ENCODE measurements at places on chromosomes 6 and 20. TPM values are rescaled to one million over a fixed set of nuclear protein-coding genes. Genes with fewer than 3 reads are reported as not detected.

GRCh38 chr20:36384022-36384619, 78.0 kb downstream of the DLGAP4 start:
- DNase-seq = peak; percentile 83

DNA sequence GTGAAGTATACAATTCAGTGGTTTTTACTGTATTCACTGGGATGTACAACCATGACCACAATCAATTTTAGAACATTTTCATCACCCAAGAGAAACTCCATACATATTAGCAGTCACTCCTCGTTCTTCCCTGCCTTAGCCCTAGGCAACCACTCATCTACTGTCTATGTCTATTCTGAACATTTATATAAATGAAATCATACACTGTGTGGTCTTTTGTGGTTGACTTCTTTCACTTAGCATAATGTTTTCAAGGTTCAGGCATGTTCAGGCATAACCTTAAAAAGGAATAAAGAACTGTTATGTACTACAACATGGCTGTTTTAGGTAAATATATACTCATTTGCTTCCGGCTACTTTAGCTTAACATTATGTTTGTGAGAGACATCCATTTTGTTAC, 37.3 kb downstream of the BLTP3A start:
- no peak for DNase-seq

DNA sequence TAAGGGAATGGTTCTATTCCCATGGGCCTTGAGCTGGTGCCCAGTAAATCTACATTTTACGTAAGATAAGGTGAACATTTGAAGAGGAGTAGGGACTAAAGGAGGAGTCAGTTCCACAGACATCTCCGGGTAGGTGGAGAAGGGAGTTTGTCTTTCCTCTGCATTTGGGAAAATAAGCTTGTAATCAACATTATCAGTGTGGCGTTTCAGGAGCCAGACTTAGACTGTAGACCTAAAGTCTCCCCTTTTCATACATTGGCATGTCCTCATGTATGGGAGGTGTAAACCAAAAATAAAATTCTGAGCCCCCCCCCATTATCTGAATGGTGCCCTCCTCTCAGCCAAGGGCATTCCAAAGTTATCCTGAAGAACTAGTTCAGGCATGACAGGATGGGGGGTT, 40.2 kb downstream of the NINL start:
- DNase-seq = no peak

GRCh38 chr6:20479060-20479459, 55.2 kb upstream of the CDKAL1 start:
- DNase-seq = no peak

DNA sequence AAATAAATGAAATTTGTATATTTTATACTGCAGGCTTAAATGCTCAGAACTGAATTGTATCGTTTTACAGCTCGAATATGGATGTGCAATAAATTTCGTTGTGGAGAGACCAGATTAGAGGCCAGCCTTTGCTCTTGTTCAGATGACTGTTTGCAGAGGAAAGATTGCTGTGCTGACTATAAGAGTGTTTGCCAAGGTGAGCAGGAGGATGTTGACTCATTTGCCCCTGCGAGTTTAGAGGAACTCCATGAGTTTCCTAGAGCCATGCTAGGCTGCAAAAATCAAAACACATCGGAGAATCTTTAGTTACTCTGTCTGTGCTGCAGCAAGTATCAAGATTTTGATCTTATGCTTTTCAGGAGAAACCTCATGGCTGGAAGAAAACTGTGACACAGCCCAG, 15.4 kb downstream of the ENPP3 start:
- no peak for DNase-seq

DNA sequence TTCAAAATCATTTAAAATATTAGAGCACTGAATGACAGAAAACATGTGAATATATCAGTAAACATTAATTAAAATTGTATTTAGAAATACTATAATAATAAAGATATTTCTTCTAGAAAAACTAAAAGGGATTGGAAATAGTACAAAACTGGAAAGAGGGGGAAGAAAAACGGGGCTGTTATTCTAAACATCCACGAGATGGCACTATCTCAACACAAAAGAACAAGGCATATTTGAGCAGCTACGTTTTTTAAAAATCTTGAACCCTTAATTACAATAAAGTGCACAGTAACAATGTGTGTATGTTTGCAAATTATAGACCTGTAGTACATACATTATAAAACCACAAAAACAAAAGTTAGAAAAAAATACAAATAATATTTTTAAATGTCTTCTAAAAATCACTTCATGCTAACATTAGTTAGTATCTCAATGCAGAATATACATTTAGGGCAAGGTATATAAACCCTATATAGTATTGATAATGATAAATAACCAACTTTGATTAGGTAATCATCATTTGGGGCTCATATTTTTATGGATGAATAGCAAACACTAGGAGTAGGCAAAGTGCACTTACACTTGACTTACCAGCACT, 42.5 kb upstream of the PNISR start:
- peak; percentile 34 for DNase-seq

GRCh38 chr6:109465772-109466171, 10.2 kb upstream of the MICAL1 start:
- DNase-seq = no peak

DNA sequence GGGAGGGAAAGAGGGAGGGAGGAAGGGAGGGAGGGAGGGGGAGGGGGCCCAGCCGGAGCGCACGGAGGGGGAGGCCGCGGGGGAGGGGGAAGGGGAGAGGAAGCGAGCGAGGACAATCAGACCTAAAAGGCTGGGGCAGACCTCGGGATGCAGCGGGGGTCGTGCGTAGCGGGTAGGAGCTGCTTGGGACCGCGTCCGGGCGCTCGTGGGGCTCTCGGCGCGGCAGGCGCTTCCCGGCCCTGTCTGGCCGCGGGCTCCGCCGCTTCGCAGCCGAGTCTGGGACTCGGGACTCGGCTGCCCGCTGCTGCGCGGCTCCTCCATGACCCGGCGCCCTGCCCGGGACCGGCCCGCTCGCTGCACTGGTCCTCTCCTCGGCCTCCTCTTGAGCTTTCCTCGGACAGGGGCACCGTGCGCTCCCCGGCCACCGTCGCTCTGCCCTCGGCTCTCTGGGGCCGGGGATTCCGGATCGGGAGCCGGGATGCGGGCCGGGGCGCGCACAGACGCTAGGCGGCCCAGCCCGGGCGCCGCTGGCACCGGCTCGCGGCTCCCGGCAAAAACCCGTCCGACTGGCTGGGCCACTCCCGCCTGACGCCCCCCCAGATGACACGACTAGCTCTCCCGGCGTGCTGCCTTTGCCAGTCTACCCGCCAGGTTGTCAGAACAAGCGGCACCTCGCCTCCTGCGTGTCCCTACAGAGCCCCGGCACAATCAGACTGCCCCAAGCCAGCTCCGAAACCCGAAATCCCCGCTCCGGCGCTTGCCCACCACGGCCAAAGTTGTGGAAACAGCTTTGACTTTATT, 2.2 kb downstream of the TFAP2A start:
- peak; percentile 47 for DNase-seq

GRCh38 chr6:29552512-29553051, 7.0 kb downstream of the UBD start:
- DNase-seq = peak; percentile 59

DNA sequence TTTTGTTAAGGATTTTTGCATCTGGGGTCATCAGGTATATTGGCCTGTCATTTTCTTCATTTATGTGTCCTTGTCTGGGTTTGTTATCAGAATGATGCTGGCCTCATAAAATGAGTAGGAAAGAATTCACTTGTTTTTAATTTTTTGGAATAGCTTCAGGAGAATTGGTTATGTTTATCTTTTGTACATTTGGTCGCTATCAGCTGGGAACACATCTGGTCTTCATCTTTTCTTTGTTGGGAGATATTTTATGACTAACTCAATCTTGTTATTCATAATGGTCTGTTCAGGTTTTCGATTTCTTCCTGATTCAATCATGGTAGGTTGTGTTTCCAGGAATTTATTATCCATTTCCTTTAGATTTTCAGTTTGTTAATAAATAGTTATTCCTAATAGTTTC, 207.5 kb upstream of the ASCC3 start:
- no peak for DNase-seq

DNA sequence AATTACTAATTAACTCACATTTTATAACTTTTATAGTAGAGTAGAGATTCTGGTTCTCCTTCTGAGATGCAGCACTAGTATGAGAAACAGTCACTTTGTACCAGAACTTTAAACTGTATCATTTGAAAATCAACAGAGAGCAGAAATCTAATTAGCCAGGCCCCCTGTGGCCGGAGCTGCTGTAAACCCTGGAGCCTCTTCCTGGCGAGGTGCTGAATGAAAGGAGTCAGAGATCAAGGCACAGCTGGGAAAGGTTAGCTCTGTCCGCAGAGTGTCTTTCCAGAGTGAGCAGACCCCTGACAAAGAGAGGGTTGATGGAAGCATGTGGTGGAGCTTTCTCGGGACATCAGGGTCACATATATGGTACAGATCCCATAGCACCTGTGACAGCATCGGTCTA, 703.8 kb downstream of the RFPL4B start:
- DNase-seq = no peak

GRCh38 chr6:136921381-136921935, 643 bp upstream of the SLC35D3 start:
- DNase-seq = no peak

GRCh38 chr6:113301651-113302050, 555.5 kb upstream of the MARCKS start:
- DNase-seq = no peak

DNA sequence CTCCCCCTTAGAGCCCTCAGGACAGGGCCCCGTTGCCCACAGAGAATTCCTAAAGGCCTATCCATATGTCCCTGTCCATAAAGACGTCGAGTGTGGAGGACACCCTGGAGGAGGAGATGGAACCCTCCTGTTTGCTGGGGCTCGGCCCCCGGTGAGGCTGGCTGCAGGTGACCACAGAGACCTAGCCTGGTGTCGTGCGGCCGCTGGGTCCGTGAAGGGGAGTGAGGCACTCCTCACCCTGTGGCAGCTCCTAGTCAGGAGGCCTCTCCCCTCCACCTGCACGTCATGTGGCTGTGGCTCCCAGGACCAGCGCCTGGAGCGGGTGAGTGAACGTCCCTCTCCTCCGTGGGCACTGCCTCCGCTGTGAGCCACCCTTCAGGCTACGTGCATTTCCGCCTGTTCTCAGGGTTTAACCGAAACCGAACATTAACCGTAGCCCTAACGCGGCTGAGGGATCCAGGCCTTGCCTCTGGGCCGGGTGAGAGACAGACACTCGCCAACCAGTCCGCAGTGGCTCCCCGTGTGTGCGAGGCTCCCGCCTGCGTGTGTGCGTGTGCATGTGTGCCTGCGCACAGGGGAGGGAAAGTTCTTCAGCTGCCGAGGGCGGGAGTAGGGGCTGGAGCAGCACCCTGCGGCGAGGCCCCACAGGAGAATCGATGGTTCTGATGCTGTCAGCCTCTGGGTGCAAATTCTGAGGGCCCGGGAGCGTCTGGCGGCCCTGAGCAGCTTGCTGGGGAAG, 5.9 kb upstream of the TCEA2 start:
- no peak for DNase-seq

- DNase-seq = no peak
These were observed 209.0 kb downstream of the THBS2 start for GRCh38 chr6:169044381-169045230.

DNA sequence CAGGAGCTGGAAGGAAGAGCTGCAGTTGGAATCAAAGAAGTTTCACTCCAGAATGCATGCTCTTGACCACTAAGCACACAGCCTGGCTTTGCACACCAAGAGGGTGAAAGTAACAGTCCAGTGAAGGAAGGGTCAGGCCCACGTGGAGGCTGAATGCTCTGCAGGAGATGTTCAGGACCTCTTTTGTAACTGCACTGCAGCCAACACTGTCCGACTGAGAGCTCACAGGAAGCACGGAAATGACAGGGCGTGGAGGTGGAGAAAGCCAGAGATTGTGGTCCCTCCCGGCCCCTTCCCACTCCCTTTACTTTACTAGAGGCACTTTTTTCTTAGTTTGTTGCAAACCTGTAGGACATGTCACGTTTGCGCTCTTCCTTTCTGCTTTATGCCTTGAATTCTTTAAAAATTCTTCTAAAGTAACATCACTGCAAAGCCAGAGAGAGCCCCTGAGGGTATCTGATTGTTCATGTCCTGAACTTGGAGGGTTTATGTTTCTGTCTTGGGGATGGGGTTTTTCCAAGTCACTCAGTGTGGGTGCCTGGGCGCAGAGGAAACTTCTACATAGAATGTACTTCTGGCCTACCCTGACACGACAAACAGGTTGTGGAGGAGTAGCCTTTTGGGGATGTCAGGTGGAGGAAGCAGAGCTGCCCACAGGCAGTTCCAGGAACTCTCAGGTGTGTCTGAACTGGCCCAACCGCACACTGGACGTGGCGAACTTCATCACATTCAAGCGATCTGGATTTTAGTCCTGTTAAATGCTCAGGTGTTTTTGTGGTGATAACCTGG, 40.9 kb downstream of the JAG1 start:
- DNase-seq = no peak

DNA sequence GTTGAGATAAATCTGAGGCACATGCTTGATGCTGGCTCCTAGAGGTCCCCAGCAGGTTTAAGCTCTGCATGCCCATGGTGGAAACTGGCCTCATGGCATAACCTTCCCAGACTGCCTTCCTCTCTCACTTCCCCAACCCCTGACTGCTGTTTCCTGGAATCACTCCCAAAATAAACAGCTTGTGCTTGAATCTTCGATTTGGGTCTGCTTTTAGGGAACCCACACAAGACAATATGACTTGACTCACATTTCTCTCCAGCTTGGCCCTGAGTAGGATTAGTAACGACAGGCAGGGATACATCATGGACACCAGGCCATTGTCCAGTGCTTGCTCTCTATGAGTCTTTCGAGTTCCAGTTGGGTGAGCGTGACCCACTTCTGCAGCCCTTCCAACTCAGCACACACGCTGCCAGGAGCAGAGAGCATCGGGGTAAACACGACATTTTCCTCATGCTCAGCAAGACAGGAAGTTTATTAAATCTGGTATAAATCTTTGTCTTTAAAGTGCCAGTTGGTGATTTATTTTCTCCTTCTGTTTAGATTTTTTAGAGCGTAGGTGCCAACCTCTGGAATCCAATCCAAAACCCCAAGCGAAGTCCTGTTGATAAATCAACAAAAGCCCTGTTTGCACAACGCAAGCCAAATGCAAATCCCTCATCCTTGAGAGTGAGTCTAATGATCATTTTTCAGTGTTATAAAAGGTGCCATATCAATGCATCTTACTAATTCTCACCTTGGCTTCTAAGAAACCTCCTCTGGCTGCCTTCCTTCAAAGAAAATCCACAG, 135.0 kb downstream of the FOXA2 start:
- no peak for DNase-seq

GRCh38 chr20:23654000-23654399, 16.2 kb upstream of the CST3 start:
- no peak for DNase-seq

GRCh38 chr6:33112148-33112547, 36.4 kb downstream of the HLA-DPB1 start:
- DNase-seq = peak; percentile 72

DNA sequence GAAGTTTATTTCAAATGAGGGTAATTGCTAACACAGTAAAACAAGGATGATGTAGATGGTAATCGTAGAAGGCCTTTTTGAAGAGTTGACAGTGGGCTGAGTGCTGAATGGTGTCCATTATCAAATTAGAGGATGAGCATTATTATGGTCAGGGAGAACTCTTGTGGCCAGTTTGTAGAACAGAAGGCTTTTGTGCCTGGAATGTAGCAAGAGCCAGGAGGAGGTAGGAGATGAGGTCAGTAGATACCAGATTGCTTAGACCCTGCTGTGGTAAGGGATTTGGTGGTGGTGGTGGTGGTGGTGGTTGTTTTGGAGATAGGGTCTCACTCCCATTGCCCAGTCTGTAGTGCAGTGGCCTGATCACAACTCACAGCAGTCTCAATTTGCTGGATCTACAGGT, 6.2 kb downstream of the CSE1L start:
- DNase-seq = no peak

PRICKLE4 gene
- total RNA-seq = 1.9 TPM

PPP1R10 gene
- total RNA-seq = 47.3 TPM

MOXD1 gene
- 19.0 TPM for total RNA-seq

SAMD5 gene
- 0.04 TPM for total RNA-seq

SEMG1 gene
- not detected for total RNA-seq

TBXT gene
- not detected for total RNA-seq
